ENCODE measurements at places on chromosomes 7 and 10. TPM values are rescaled to one million over a fixed set of nuclear protein-coding genes. Genes with fewer than 3 reads are reported as not detected.
A peak's percentile ranks its signal among the peaks of the same experiment; 100 is the strongest.

The DBF4 gene
- 54.2 TPM for total RNA-seq

The MRPS24 gene
- total RNA-seq, result 135 TPM

The LBX1 gene
- total RNA-seq, result not detected

The WNT8B gene
- 1.1 TPM for total RNA-seq

The SCRN1 gene
- total RNA-seq, result 105 TPM

The PRPS1L1 gene
- not detected for total RNA-seq

The PLXDC2 gene
- total RNA-seq, result 31.7 TPM

The GNGT1 gene
- 0.63 TPM for total RNA-seq

The INSYN2A gene
- 0.13 TPM for total RNA-seq

The TAS2R41 gene
- total RNA-seq, result 0.31 TPM

GRCh38 chr10:72297281-72297804, 23.6 kb downstream of the DDIT4 start:
- no peak for DNase-seq

DNA sequence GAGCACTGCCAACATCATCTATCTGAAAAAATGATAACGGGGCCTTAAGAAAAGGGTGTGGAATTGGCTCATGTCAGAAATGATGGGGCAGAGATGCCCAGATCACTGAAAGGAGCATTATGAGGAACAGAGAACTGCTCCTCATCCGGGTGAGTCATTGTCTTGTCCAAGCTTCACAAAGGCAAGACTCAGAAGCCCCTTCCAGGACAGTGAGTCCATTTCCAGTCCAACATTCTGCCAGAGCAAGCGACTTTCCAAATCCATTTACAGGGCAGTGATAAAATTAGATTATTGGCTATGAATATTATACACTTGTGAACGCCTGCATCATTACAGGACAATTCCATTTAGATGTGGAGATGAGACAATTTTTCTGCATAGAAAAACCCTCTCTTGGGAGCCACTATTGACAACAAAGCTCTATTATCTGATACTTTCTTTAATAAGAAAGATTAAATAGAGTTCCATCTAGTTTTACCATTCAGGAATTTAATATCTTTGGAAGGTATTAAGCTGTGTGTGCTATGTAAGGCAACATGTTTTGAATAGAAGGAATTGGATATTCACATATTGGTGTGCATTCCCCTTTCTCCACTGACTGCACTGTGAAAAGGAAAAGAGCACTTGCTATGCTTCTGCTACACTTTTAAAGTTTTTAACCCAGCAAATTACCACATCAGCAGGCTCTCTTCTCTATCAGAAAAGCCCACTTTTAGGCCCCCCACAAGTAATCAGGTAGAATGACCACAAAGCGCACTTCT, 159.6 kb downstream of the NRP1 start:
- DNase-seq, result no peak

DNA sequence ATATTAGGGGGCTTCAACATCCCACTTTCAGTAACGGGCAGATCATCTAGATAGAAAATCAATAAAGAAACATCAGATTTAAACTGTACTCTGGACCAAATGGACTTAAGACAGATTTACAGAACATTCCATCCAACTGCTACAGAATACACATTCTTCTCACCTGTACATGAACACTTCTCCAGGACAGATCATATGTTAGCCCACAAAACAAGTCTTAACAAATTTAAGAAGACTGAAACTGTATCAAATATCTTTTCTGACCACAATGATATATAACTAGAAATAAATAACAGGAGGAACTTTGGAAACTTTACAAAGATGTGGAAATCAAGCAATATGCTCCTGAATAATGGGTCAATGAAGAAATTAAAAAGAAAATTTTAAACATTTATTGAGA, 86.7 kb downstream of the MICU1 start:
- DNase-seq, result no peak

GRCh38 chr7:158302274-158303070, 285.2 kb downstream of the PTPRN2 start:
- no peak for DNase-seq

DNA sequence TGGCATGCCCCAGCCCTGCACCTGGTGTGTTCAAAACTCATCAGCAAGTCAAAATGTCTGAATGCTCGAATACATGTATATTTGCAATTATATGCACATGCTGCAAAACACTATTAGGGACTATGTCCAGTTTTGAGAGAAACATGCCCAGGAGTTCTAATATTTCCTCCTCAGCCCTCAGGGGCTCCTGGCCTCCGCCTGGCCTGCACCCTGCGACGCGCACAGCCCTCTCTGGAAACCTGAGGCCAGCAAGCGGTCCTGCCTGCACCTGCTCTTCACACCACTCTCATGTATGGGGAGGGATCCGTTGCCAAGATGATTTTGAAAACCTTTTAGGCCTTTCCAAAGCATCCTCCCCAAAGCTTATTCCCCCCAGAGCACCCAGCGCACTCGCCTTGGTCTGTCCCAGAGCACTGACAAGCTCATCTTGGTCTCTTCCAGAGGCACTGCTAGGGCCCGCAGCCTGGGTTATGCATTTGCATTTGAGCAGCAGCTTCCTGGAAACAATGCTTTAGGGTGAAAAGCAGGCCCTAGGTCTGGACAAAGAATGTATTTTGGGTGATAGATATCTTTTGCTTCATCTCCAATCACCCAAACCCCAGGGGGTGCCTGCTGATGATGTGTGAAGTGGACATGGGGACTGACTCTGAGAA, 22.6 kb upstream of the CNPY1 start:
- no peak for DNase-seq

DNA sequence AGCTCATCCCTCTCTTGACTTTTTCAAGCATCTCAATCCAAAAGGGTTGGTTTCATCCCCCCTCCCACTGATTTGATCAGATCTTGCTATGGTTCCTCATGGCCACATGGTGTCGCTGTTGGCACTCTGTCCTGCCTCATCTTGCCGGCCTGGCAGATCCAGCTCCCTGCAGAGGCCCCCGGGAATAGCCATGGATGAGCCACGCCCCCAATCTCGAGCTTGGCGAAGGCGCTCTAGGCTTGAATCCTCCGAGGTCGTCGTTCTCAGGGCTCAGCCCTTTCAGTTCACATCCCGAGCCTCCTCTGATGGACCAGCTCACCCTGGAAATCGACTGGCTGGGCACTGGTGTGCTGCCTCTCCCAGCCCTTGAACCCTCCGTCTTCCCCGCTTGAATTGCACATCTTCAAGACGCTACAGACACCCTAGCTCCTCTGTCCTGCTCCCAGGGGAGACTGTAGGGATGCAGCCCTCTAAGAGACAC, 628.7 kb downstream of the TYW1 start:
- peak; percentile 92 for DNase-seq

DNA sequence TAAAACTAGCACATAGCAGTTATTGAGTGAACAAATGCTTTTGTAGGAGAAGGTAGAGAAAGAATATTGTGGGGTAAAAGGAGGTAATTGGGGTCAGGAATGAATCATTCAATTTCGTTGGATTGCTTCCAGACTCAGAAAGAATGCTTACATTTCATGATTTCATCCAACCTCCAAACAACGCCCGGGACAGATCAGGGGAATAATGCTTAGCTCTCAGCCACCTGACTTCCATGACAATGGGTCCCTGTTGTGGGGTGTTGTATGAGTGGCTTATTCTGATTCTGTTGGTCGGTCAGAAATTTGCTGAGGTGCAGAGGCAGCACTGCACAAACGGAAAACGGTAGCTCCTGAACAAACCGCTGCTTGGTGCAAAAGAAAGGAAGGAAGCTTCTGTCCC, 24.0 kb upstream of the INPP5F start:
- no peak for DNase-seq

GRCh38 chr7:152551304-152552036, 115.7 kb upstream of the KMT2C start:
- no peak for DNase-seq

DNA sequence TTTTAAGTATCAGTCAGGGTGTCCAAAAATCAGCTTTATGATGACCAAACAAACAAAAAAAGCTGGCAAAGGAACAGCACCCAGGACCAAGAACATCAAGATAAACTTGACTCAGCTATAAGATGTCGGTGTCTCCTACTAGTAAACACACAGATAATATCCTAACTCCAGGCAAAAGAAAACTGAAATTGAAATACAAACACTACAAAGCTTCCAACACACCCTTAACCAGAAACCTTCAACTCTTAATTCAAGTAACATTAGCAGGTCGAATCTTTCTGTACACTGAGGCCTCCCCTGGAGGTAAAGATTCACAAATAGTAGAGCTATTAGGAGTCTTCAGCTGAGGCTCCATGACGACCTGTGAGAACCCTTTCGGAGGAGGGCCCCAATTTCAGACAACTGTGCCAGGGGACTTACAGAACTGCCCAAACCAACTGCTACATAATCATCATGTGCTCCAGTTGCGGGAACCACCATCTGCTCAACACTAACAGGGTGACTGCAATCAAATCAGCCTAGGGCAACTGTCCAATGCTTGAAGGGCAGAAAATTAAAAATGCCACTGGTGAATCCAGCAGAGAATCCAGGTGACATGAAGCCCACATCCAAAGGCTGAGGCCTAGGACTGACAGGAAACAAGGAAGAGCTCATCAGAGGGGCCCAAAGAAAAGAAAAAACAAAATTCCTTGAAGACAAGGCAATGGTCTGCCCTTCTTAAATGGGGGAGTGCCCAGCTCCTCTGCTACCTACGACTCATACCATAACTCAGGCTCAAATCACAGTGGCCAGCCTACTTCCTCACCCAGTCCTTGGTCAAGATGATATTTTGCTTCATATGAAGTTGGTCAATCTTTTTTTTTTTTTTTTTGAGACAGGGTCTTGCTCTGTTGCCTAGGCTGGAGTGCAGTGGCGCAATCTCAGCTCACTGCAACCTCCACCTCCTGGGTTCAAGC, 20.0 kb downstream of the XPNPEP1 start:
- DNase-seq, result no peak

GRCh38 chr10:105834261-105835059, 1193.4 kb downstream of the SORCS3 start:
- no peak for DNase-seq

GRCh38 chr7:148546857-148547256, 43.7 kb upstream of the C7orf33 start:
- DNase-seq, result no peak

- DNase-seq, result no peak
Observed at GRCh38 chr10:32790483-32790882, 167.5 kb downstream of the ITGB1 start.

DNA sequence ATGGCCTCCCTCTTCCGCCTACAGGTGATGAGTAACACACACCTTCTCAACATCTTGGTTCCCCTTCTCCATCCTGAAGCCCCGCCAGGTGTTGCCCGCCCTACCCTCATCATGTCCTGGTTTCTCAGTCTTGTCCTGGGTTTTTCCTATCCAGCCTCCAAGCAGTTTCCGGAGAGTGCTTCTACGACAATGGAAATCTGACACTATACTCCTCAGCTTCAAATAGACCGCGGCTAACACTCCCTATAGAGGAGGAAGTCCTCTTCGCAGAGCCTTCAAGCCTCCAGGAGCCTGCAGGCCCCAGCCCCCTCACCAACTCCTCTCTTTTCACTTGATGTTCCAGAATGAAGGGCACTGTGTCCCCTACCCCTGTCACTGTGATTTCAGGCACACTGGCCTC, 147.4 kb downstream of the PRPF18 start:
- DNase-seq, result no peak

DNA sequence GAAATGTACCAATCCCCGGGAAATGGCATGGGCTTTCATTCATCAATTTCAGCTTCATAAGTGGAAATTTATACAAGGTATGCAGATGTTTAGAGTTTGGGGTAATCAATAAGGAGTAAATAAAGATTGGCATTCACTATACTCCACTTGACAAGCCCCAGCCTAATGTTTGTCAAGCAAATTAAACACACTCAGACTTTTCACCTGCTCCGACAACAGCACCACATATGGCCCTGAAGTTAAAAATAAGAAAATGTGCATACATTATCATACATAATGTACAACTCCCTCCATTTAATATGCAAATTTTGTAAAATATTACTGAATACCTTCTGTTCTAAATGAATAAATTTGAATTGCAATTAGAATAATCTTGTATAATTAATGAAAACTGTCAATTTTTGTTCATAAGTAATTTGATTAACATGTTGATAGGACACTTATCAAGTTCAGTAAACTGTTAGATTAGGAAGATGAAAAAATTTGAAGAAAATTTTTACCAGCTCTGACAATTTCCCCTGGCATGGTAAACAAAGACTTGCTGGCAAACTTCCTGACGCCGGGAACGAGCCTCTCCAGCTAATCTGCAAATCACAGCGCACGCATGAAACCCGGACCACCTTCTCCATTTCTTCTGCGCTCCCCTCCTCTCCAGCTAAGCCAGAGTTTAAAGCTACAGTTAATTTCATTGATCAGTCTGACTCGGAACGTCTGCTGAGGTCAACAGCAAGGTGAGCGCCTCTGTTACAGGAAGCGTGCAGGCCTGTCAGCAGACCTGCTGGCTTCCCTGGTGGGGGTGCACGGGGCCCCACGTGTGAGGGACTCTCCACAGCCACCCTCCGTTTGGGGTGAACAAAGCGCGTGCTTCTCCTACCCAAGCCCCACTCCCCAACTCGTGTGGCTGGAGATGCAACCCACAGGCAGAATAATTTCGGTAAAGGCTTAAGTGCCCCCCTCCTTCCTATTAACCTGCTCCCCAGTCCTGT, 70.7 kb downstream of the EBF3 start:
- no peak for DNase-seq

- DNase-seq, result peak; percentile 78
Observed at GRCh38 chr10:120336911-120337540, 120.0 kb upstream of the PLPP4 start.

- DNase-seq, result no peak
Observed at GRCh38 chr10:30420766-30421165, 13.2 kb upstream of the MAP3K8 start.

DNA sequence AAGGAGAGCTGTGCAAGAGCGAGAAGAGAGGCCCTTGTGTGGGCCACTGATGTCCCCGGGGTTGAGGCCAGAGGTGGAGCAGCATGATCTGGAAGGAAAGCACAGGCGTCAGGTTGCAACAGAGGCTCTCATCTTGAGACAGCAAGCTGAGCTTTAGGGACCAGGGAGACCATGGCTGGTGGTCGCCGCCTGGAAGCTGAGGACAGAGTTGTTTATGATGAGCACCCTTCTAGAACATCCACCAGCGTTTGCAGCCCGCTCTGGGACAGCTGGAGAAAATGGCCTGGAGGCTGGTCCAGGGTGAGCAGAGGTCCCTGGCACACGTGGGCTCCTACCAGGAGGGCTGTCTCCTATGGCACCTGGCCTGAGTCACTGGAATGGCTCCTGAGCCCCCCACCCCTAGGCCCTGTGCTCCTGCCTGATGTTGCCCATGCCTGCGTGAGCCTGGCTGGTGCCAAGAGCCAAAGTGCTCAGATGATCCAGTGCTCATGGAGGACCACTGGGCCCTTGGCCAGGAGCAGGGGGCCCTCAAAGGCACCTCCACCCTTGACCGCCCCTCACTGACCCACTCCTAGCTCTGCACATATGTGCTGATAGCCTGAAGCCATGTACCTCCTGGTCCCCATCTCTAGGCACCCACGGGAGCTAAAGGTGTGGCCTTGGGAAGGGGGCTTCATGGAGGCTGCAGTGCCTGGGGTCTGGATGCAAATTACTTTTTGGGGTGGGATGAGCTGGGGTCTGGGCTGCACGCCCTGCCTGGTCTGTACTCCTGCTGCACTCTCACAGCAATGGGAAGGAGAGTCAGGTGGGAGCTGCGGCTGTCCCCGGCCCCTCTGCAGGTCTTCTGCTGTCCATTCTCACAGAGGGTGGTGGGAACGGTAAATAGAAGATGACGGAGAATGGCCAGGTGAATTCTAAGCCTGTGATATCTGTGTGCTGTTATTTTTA, 40.1 kb upstream of the RET start:
- no peak for DNase-seq
